ENCODE measurements at places on chromosomes 1 and 21.

DNA sequence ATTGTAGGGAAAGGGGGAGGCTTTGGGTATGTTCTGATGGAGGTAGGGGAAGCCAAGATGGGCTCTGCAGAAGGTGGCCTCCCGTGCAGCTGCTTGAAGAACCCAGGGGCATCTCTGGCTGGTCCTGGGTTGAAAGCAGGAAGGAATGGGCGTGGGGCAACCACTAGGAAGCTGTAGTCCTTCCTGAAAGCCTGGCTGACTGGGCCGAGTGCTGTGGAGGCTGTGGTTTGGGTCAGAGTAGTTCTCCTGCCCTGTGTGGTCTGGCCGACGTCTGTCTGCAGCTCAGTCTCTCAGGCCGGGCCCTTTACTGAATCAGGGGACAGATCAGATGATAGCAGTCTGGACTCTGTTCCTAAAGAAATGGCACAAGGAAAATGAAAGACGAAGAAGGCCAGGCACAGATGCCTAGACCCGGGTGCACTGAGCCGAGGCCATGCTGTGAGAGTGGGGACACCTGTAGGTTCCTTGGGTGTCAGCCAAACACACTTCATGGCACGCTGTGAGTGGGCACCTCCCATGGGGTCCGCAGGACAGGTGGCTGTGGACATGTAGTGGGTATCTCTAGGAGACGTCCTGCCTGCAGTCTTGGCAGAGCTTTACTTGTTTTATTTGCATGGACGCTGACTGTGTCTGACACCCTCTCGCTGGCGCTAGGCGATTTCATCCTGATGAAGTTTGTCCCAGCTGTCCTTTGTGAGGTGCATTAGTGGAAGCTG lies 87.0 kb downstream of the POFUT2 start:
- no peak for DNase-seq

DNA sequence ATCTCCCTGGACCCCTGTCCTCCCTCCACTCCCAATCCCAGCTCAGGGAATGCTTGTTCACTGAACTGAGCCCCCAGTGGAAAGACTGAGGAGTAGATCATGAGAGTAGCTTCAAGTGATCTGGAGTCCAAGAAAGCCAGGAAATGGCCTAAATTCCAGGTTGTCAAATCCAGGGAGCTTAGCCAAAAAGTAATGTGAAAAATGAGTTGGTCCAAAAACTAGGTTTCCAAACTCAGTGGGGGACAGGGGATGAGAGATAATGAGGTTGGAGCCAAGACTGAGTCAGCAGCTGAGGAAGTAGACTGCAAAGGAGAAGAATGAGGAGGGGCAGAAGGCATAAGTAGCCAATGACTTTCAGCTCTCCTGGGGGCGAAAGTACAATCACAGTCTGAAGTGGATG lies 284.1 kb upstream of the BEND5 start:
- DNase-seq: no peak

DNA sequence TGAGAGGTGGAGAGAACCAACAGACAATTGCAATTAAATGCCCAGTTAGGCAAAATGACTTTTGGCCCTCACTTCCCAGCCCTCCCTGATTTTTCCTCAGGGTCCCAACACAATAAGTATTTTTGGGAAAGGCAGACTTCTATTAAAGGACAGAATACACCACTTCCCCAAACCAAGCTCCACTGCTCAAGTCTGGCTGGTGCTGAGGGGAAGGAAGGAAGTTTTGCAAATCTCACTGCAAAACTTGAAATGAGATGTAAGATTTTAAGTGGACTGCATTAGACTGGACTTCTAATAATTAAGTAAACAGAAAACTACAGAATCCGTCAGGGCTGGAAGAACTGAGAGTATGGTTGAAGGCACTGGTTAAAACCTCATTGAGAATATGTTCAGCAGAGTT lies 32.2 kb upstream of the CD1D start:
- no peak for DNase-seq

GRCh38 chr1:36909946-36910725 lies 124.2 kb downstream of the GRIK3 start:
- no peak for DNase-seq

Measured in CD4-positive, alpha-beta T cell treated with Interleukin-17A for 4 hours (primary cell).